ENCODE measurements at places on chromosomes 1 and 21.

DNA sequence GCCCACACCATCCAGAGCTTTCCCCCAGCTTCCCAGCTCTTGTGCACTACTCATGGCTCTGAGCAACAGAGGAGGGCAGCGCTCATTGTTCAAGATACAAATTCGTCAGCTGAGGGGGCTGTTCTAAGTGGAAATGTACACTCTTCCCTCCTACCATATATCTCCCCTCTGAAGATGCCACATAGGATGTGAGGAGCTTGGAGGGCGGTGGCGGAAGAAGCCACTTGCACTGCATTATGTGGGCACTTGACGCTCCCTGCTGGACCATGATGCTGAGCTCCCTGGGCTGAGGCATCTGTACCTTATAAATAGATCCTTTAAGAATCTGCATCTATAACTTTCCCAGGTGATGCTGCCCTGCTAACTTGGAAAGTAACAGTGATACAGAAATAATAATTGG lies 477.6 kb upstream of the DEPDC1 start:
- DNase-seq = no peak

DNA sequence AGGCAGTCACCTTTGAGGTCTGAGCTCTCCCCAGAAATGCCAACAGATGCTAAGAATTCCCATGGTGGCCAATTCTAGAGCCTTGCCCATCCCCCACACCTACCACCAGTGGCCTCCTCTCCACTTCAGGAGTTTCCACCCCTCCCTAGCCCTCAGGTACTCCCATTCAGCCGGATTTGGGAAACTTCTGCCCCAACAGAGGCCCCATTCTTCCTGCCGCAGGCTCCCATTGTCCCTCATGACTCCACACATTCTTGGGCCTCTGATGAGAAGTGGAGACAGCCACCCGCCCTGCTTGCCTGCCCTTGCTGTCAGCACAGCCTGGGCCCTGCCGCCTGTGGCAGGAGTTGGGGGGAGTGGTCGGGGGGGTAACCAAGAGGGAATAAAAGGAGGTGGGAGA lies 4.6 kb downstream of the BLACAT1 start:
- no peak for DNase-seq

DNA sequence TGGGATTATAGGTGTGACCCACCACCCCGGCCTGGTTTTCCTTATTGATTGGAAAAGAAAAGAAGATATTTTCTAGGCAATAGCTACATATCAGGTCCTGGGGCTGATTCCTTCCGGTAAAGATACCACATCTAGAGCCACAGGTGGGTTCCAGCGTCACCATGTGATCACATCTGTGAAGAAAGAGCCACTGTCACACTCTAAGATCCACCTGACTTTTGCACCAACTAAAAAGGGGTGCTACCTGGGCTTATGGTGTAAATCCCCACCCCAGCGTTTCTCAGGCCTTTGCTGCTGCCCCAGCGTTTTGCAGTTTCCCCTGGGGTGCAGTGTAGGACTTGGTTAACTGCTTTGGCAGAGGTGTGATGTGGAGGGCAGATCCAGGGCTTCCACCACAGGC lies 22.3 kb upstream of the PDE9A start:
- no peak for DNase-seq

DNA sequence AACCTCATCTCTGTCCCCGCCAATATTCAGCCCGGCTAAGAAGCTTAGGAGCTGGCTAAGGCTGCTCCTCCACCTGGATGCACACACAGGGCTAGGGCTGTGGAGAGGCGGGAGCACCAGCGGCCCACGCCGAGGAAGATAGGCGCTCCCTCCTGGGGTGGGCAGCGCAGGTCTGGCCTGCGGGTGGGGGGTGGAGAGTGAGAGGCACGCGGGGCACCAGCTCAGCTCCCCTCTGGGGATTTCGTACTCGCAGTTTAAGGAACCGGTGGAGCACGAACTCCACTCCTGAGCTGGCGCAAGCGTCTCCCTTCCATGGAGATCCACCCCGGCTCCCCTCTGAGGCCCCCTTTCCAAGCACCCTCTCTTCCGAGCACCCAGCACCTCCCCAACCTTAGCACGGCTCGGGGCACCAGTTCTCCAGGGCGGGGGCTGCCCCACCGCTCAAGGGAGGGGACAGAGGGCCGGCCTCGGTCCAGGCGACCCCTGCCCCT lies 433 bp upstream of the KAZN start:
- DNase-seq = no peak

DNA sequence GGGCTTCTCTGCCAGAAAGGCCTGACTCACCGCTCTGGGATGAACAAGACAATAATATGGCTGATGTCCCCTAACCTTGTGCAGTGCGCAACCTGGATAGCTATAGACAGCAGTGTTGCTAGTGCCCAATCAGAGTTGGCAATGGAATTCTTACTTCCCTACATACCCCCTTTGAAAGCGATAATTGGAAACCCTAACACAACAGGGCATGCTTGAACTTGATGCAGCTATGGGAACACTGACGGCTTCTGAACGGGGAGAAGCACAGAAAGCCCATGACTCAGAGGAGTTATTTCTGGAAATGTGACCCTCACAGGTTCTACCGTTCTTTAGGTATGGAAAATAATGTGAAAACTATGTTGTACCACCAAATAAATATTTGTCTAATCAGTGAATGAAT lies 200.6 kb downstream of the TRABD2B start:
- no peak for DNase-seq

- DNase-seq = no peak
Measured at GRCh38 chr1:160520582-160520981, 2.5 kb downstream of the SLAMF6 start.

DNA sequence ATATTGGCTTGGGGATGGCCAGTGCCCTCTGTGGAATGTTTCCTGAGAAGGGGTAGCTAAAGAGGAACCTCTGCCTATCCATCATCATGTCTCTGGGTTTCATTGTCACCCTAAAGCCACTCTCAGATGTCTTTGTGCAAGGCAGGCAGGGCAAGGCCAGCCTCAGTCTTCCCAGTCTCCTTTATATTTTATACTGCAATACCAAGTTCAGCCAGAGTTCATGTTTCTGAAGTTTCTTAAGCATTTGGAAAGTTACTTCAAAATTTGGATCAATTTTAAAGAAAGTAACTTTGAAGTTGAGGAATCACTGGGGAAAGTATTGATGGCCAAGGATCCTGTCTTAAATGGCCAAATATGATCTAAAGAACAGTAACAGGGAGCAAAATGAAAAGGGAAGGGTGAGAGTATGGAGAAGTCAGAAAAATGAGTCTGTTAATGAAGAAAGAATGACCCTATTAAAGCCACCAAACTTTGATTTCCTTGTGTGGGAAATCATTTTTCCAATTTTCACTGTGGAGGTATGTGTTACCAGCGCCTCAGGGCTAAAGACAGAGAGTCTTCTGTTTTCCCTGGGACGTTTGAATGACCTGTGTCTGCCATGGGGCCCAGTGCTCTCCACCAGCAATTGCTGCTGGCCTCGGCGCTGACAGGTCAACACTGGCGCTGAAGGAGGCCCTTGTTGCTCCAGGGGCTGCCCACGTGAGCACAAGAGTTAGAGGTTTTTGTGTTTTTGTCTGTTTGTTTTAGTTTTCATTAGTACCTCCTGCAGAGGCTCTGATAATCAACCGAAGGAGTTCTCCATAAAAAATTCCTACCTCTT lies 93.9 kb downstream of the ATP5PO start:
- DNase-seq = no peak

DNA sequence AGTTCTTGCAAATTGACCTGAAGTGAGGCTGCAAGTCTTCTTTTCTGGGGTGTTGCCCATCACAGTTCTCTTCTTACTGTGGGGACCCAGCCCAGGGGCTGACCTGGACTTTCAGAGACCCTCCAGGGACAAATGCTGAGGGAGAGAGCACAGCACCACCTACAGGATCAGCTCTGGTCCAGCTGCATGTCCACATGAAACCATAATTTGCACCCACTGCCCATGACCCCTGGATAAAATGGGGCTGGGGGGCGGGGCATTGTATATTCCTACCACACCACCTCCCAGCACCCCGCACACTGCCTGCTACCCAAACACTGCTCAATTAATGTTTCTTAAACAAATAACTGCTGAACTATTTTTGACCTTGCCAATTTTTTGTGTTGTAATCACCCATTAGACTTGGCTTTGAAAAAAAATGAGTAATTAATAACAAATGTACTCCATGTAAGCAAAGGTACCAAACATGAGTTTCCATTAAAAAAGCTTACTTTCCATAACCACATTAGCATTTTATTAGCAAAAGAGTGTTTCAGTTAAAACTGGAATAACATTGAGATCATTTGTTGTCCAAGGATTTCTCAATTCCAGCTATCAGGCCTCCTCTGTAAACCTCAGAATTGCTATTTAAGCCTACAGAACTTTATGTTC lies 168.0 kb upstream of the RAB4A start:
- no peak for DNase-seq

DNA sequence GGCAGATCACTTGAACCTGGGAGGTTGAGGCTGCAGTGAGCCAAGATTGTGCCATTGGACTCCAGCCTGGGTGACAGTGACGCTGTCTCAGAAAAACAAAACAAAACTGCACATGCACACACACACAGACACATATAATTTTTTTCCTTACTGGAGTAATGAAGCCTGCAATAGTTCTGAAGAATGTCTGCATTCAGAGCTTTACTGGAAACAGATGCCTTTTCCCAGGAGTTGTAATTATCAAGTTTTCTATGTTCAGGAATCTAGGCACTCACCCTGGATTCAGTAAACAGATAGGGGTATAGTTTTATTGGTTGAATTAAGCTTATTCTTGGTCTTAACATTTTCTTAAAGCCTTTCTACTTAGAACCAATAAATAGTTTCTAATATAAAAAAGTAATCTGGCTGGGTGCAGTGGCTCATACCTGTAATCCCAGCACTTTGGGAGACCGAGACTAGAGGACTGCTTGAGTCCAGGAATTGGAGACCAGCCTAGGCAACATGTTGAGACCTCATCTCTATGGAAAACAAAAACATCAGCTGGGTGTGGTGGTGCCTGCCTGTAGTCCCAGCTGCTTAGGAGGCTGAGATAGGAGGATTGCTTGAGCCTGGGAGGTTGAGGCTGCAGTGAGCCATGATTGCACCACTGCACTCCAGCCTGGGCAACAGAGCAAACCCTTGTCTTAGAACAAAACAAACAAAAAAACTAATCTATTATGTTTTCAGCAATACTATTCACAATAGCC lies 15.8 kb downstream of the SPEN start:
- DNase-seq = no peak

DNA sequence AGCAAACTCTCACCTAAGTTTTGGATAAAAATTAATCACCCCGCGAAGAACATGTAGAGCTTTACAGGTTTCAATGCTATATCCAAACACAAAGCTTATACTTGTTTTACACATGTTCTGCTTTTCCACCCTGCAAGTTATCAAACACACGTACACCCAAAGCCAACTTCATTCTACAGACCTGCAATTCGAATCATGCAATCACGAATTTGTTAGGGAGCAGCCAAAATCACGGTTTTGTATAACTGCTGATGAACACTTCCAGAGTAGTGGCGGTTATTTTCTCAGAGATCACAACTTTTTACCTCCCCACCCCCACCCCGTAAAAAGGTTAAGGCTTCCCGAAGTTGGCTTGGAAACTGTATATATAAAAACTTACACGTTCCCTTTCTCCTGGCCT lies 1.4 kb downstream of the HMGN1 start:
- no peak for DNase-seq

DNA sequence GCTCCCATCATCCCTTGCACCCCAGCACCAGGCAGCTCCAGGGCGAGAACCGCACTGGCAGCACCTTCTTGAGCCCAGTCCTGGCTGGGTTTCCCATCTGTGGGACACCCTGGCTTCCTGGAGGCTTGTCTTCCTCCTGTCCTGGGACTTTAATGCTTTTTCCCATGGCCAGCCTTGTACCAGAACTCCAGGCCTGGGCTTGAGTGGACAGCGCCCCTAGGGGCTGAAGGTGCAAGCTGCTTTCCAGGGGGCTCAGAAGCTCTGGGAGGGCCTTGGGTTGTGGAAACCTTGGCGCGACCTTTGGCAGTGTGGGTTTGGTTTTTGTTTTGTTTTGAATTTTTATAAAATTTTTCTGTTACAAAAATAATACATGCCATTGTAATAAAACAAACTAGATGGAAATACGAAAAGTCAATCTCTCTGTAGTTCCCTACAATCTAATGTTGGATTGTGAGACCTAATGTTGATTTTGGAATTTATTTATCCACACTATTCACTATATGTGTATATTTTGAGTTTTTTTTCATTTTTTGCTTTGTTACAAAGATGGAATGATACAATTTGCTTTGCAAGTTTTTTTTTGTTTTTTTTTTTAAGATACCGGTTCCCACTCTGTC lies 33.8 kb upstream of the RPL11 start:
- peak; percentile 40 for DNase-seq

DNA sequence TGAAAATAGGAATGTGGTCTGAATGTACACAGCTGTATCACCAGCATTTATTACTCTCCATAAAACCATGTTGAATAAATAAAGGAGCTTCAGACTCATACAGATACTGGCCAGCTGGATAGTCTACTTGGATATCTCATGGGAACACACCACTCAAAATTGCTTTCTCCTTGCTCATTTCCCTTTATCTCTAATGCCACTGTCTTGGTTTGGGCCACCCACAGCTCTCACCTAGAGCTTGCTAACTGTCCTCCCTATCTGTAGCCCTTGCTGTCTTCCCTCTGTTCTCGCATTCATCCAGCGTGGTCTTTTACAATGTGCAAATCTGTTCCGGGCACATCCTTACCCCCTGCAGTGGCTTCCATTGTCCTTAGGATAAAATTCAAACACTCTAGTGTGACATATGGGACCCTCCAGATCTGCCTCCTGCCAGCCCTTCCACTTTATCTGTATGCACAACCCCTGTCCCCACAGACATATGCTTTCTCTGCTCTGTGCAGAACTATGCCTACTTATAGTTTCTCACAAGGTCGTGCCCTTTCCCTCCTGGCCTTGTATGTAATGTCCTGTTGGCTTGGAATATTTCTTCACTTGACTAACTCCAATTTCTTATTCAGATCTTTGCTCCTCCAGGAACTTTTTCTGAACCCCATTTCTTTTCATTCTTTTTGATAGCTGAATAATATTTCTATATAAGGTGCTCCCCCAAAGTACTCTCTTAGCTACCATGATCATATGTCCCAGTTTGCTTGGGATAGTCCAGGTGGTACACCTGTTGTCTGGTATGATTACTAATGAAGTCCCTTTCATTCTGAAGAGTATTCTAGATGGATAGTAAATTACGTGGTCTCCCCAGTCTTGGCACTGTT lies 2.9 kb downstream of the FLVCR1 start:
- DNase-seq = no peak

GRCh38 chr1:41537251-41537650 lies 52.8 kb upstream of the EDN2 start:
- DNase-seq = no peak

GRCh38 chr1:152580433-152580832 lies at the start of gene LCE3D:
LCE3D (minus strand) TSS chr1:152580516; CDS start chr1:152579936, 580 bp downstream.
- DNase-seq = no peak

- no peak for DNase-seq
Measured at GRCh38 chr1:20411196-20411980, 74.6 kb downstream of the CAMK2N1 start.

- DNase-seq = no peak
Measured at GRCh38 chr1:83102630-83103071, 896.3 kb downstream of the TTLL7 start.

Data from inflammatory macrophage (primary cell).